Neuronal stem cell (in vitro differentiated cells): ENCODE measurements at places on chromosomes 11 and 22.

GRCh38 chr22:21652010-21652546 lies 10.0 kb downstream of the SDF2L1 start:
- H3K27ac ChIP-seq, result peak overlapping the region; percentile 98
- H3K4me3 ChIP-seq, result peak overlapping the region; percentile 97
- peak; percentile 91 for DNase-seq
- peaks cover 33% of the 10 kb centered on the region for H3K4me1 ChIP-seq

DNA sequence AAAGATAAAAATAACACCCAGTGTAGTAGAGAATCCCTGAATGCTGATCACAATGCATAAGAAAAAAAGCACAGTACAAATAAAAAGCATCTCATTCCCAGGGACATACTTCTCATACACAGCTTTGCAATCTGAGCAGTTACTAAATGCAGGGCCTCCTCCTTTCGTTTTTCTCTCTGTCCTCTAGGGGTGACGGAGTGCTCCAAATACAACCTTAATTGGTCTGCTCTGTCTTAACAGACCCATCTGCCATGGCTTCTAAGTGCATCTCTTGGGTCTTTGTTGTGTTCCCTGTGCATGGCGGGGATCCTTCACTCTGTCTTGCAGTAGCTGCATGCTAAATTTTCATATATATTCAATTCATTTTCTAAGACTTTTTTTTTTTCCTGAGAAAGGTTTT lies 1114.2 kb upstream of the RAG2 start:
- no peak overlapping the region for H3K4me3 ChIP-seq
- no peaks in the 10 kb centered on the region for H3K36me3 ChIP-seq
- no peaks in the 10 kb centered on the region for H3K4me1 ChIP-seq
- H3K27ac ChIP-seq, result no peak overlapping the region
- H3K27me3 ChIP-seq, result no peaks in the 10 kb centered on the region
- peak; percentile 14 for DNase-seq

DNA sequence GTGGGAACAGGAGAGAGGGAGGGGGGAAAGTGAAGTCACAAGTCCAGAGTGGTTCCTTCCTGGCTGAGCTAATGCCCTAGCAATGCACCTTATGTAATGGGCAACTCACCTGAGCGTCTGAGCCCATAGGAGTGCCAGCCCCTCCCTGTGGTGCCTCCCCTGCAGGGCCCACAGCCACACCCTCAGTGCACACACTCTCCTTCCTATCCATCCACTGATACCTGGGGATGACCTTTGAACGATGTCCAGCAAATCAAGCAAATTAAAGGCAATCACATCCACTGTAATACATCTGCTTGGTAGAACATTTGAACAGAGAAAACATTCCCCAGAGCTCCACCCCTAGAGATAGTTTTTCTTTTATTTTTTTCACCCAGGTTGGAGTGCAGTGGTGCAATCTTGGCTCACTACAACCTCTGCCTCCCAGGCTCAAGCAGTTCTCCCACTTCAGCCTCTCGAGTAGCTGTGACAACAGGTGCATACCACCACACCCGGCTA lies 19.6 kb upstream of the MICAL2 start:
- peaks cover 9% of the 10 kb centered on the region for H3K27me3 ChIP-seq
- peaks cover 2% of the 10 kb centered on the region for H3K4me1 ChIP-seq
- H3K4me3 ChIP-seq, result no peak overlapping the region
- H3K27ac ChIP-seq, result no peak overlapping the region
- DNase-seq, result no peak

- H3K36me3 ChIP-seq, result no peaks in the 10 kb centered on the region
- H3K4me1 ChIP-seq, result no peaks in the 10 kb centered on the region
- no peak overlapping the region for H3K27ac ChIP-seq
- no peak overlapping the region for H3K4me3 ChIP-seq
- H3K27me3 ChIP-seq, result no peaks in the 10 kb centered on the region
- no peak for DNase-seq
Measured at GRCh38 chr11:2517016-2517385, 72.2 kb downstream of the KCNQ1 start.

GRCh38 chr11:68698993-68699392 lies 14.6 kb downstream of the GAL start:
- DNase-seq, result no peak
- no peaks in the 10 kb centered on the region for H3K36me3 ChIP-seq
- peaks cover 7% of the 10 kb centered on the region for H3K27me3 ChIP-seq

DNA sequence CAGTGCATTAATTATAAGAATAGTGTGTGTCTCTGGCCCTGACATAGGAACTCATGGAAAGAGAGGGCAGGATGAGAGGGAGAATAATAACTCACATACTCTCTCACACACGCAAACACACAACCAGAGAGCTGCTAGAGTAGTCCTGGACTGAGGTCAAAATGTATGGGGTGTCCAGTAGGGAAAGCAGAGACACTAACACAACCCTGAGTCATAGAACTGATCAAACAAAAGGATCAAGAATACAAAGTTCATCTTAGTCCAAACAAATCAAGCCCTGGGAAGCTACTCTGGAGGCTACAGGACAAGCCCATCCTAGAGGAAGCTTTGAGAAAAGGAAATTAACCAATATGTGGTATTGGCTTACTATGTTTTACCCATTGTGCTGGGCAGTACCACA lies 178.5 kb upstream of the GUCY1A2 start:
- no peaks in the 10 kb centered on the region for H3K36me3 ChIP-seq
- H3K4me3 ChIP-seq, result no peak overlapping the region
- DNase-seq, result no peak
- no peaks in the 10 kb centered on the region for H3K27me3 ChIP-seq
- H3K4me1 ChIP-seq, result no peaks in the 10 kb centered on the region

GRCh38 chr11:70229737-70230136 lies 26.6 kb downstream of the FADD start:
- no peak overlapping the region for H3K4me3 ChIP-seq
- H3K27ac ChIP-seq, result no peak overlapping the region
- H3K27me3 ChIP-seq, result peaks cover 14% of the 10 kb centered on the region
- DNase-seq, result no peak
- H3K4me1 ChIP-seq, result peaks cover 2% of the 10 kb centered on the region

- no peaks in the 10 kb centered on the region for H3K36me3 ChIP-seq
- H3K4me1 ChIP-seq, result no peaks in the 10 kb centered on the region
- DNase-seq, result no peak
- H3K27me3 ChIP-seq, result no peaks in the 10 kb centered on the region
- H3K27ac ChIP-seq, result no peak overlapping the region
Measured at GRCh38 chr22:19824926-19825339, 29.7 kb downstream of the GNB1L start.
